ENCODE measurements at places on chromosomes 5 and 9.

- no peak for DNase-seq
Measured at GRCh38 chr5:54421976-54422375, 33.5 kb upstream of the HSPB3 start.

DNA sequence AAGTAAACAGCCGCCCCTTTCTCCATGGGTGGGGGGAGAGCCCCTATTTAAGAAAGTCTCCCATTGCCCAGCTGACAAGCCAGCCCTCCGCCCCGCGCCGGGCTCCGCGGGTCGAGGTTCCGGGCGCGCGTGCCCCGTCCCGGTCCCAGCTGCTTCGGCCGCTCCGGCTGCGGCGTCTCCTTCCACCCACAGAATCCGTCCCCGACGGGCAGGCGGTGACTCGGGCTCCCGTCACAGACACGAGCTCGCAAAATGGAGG lies 223 bp downstream of the NR3C1 start:
- no peak for DNase-seq

DNA sequence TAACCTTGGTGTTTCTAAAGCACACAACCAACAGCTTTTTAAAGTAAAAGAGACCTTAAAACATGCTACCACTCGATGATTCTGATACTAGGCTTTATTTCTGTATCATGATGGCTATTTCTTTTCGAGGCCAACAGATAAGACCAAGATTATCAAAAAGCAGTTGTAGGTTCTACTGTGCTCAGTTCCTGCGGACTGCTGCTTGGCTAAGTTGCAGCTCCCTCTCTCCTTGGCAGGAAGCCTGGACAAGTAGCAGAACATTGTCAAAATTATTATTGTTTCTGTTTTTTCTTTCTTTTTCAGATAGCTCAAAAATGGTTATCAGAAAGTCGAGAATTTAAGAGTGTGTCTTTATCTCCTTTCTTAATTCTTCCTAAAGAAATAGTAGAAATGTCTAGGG lies 607.6 kb downstream of the PTPRD start:
- DNase-seq: no peak

- DNase-seq: no peak
Measured at GRCh38 chr9:133715866-133716563, 22.1 kb downstream of the SARDH start.

DNA sequence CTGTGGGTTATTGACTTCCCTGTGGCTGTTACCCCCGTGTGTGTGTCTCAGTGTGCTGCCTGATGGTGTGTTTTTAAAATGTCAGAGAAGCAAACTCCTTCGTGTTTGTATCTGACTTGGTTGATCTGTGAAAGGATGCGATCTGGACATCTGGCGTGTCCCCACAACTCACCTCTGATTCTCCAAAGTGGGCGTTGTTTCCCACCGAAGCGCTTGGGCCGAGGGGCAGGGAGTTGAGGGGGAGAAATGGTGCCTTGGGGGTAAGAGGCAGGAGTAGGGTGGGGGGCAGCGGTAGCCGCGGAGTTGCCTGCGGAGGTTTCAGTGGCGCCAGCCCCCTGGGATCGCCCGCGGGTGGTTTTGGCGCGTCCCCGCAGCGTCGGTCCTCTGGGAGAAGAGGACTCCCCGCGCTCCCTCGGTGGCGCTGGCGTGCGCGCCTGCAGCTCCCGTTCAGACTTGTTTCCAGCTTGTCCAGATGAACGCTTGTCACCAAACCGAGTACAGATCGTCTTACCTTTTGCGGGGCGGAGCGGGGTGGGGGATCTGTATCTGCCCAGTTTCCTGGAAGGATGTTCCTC lies 1.1 kb downstream of the MAST4 start:
- DNase-seq: peak; percentile 41

GRCh38 chr9:134050726-134051125 lies 17.1 kb downstream of the BRD3 start:
- no peak for DNase-seq

- DNase-seq: no peak
Measured at GRCh38 chr5:53298841-53299240, 181.6 kb upstream of the FST start.

DNA sequence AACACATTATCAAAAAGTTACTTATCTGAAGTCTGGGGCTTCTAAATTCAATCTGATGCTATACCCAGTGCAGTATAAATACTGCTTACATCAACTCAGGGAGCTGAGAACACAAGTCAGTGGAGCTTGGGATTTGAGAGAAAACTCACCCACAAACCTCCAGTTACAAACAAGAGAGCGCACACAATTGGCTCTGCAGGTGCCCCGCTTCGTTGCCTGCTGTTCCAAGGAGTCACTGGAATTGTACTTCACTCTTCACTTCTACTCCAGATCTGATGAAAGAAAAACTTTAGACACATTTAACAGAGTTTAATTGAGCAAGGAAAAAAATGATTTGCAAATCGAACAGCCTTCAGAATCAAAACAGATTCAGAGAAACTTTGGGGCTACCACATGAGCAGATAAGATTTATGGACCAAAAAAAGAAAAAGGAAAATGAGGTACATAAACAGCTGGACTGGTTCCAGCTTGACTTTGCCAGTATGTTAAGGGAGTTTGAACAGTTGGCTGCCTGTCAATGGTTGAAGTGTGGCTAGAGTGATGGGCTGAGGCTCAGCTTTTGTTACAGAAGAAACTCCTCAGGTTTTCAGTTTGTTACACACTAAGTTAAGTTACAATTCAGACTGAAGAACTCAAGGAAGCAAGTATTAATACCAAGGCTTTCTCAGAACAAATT lies 156.6 kb downstream of the AOPEP start:
- DNase-seq: no peak

DNA sequence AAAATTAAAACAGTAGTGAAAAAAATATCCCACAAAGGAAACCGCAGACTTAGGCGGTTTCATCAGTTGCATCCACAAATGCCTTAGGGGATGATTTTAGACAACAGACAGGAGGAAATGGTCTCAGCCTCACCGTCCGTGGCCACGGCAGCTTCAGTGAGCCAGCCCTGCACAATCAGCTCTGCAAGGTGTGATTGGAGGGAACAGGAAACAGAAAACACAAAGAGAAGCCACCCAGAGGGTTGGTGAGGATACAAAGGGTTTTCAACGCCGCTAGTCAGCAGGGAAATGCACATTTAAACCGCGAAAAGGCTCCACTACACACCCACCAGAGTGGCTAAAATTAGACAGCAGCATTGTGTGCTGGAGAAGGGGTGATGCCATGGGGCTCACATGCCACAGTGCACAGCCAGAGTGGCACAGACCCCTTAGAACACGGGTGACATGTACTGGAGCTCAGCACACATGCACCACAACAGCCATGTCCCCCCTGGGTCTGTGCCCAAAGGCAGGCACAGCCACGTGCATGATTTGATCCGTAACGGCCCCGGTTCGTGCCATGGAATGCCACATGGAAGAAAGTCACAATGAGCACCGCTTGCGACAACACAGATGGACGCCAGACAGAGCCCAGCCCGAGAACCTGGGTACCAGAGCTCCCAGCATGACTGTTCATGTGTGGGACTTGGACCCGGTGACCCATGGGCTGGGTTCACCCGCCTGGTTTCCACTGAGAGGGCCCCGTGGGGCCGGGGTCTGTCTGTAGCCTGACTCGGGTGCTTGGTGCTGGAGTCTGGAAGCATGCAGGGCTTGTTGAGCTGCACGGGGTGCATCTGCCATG lies 18.3 kb upstream of the TERT start:
- no peak for DNase-seq

GRCh38 chr5:171521219-171521633 lies 101.8 kb downstream of the FGF18 start:
- DNase-seq: no peak

DNA sequence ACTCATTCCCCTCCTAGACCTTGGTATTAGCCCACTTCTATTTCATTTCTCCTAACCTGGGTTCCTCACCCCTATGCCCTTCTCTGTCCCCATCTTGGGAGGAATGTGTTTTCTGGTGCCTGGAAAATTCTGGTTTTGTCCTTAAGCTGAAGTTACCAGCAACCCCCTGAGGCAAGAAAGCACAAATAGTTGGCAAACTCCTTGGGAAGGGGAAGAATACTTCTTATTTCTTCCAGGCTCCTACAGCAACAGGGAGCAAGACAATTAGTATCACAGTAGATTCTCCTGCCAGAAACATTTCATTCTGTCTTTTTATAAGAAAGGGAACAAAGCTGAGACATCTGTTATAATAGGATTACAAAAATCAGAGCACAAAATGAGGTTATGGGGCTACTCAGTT lies 142.5 kb downstream of the SNCAIP start:
- no peak for DNase-seq

DNA sequence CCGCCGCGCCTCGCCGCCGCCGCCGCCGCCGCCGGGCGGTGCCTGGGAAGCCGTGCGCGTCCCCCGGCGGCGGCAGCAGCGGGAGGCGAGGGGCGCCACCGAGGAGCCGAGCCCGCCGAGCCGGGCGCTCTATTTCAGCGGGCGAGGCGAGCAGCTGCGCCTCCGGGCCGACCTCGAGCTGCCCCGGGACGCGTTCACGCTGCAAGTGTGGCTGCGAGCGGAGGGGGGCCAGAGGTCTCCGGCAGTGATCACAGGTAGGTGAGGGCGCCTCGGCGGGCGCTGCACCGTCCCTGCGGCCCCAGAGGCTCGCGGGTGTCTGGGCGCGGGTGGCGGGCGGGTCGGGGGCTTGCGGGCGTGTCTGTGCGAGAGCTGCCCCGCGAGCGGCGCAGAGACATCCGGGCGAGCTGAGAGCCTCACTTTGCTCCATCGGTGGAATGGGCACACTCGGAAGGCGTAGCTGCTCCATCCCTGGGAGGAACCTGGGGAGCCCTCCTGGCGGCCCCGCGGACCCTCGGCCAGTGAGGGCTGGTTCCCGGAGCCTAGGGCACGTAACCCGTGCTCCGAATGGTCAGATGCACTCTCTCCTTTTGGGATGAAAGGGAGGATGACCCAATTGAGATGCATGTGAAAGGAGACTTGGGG lies 864 bp downstream of the PAPPA start:
- DNase-seq: peak; percentile 33

DNA sequence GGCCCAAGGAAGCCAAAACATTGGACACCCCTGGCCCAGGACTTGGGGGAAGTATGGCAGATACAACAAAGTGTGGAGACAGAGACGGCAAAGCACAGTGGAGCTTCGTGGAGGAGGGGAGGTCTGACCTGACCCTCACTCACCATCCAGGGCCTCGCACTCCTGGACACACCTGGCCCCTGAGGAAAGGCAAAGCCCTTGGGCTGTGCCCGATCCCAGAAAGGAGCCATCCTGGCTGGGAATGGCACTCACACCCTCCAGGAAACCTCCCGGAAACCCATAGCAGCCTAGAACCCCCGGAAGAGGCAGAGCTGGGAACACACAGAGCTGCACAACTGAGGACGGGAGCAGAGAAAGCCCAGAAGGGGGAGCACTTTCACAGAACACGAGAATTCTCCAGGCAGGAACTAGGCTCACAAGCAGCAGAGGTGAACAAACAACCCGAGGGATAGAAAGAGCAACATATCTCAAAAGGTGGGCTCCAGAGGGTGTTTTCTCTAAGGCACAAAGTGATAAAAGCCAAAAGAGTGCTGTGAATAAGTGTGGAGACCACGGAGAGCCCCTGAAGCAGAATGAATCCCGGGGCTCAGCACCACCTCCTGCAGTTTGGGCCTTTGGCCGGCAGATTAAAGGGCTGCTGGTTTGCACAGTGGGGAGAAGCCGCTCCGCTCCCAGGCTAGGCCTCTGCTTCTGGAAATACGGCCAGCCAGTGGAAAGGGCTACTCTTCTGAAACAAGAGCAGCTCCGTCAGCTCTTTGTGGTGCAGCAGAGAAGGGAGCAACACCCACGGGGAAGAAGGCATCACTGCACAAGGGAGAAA lies 108.2 kb downstream of the UBE2R2 start:
- DNase-seq: peak; percentile 24

- no peak for DNase-seq
Measured at GRCh38 chr5:115377468-115378217, 81.2 kb upstream of the CCDC112 start.

DNA sequence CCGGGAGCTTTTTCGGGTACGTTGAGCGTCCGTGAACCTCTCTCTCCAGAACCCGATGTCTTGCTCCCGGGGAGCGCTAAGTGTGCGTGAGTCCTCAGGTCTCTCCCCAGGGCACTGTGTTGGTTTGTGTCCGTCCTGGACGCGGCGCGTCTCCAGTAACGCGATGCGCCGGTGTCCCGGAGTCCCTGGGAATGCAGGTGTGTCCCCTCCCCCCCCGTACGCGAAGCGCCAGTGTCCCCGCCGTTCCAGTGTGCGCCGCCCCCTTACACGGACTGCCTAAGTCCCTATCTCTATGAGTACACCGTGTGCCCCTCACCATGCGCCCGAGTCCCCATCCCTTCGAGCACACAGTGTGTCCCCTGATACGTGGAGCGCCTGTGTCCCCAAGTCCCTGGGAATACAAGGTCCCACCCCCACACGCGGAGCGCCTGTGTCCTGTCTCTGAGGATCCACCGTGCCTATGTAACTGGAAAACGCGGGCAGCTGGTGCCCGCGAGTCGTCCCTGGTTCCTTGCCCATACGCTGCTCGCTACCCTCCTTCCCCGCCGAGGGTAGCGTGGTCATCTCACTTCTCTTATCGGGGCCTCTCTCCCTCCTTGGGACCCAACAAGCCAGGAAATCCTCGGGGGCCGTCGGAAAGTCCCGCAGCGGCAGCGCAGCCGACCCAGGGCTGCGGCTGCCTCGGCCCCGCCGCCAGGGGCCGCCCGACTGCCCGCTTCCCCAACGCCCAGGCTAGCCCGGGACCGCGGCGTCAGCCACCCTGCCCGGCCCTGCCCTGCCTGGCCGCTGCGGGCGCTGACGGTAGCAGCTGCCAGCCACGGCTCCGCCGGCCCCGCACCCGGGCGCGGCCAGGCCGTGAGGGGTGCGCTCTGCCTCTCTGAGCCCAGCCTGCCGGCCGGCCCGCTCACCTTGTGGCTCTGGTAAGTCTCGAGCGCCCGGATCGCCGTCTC lies 709 bp downstream of the ELL2 start:
- peak; percentile 79 for DNase-seq

DNA sequence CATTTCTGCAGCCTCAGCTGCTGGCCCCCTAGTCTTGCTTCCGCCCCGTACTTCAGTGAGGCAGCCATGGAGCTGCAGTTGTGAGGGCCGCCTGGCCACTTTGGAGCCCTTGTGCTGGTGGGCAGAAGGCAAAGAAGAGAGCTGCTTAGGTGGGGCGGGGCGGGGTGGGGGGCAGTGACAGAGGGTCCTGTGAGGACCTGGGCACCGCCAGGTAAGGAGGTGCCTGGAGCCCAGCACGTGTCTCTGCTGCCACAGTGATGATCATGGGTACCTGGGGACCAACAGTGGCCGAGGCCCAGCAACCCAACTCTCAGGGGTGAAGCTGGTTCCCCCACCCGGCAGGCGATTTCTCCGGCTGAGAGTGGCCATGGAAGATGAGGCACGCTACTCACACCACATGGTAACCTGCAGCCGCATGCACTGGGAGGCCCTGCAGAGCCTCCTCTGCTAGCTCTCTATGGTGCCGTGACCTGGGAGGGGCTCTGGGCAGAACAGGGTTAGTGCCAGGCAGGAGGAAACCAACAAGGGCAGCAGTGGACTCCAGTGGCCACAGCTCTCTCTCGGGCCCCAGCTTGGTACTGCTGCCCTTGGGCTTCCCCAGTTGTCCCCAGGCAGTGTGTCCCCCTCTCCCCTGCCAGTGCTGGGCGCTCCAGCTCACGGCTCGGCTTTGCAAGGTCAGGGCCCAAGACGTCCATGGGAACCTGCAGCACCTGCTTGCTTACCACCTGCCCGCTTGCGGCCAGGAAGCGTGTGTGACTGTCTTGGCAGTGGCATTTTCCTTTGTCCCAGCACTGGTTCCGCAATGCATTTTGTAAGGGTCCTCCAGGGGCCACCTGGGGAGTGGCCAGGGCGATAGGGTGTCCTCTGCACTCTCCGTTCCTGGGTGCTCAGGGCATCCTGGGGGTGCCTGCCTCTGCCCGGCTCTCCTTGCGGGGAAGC lies 24.0 kb downstream of the NDUFS6 start:
- no peak for DNase-seq

GRCh38 chr9:93297659-93298497 lies 113.9 kb downstream of the WNK2 start:
- no peak for DNase-seq

- no peak for DNase-seq
Measured at GRCh38 chr9:2230362-2230761, 215.2 kb downstream of the SMARCA2 start.

All from progenitor cell of endocrine pancreas (in vitro differentiated cells).